ENCODE measurements at places on chromosomes 11 and 22. TPM values are rescaled to one million over a fixed set of nuclear protein-coding genes. Genes with fewer than 3 reads are reported as not detected.

The SPTY2D1 gene
- total RNA-seq: 18.7 TPM

The MUC6 gene
- total RNA-seq: not detected

The UPK3A gene
- total RNA-seq: not detected

The SSTR3 gene
- not detected for total RNA-seq

The RIC3 gene
- not detected for total RNA-seq

The CRYAB gene
- total RNA-seq: 104 TPM

The GRAP2 gene
- total RNA-seq: not detected

The TTC38 gene
- total RNA-seq: 27.6 TPM

The CHRM4 gene
- not detected for total RNA-seq

The HSCB gene
- 12.0 TPM for total RNA-seq

The APOL4 gene
- total RNA-seq: not detected

The GPR83 gene
- total RNA-seq: not detected

The SERHL2 gene
- 2.8 TPM for total RNA-seq

The CSNK2A3 gene
- total RNA-seq: 3.3 TPM

The OR4C46 gene
- not detected for total RNA-seq

The NCAM1 gene
- total RNA-seq: 1.8 TPM

The TYR gene
- not detected for total RNA-seq

The ST14 gene
- not detected for total RNA-seq

The PPME1 gene
- total RNA-seq: 41.5 TPM

The POLA2 gene
- total RNA-seq: 6.7 TPM

The VSIG2 gene
- not detected for total RNA-seq

The SCO2 gene
- 17.5 TPM for total RNA-seq

The CNGA4 gene
- total RNA-seq: not detected

The VPS26B gene
- 36.9 TPM for total RNA-seq

The VSTM5 gene
- not detected for total RNA-seq

The PARVG gene
- total RNA-seq: not detected

The GAL3ST1 gene
- total RNA-seq: not detected

All from GM23248 (cell line).